Mesenteric fat pad (tissue), 1 donor: ENCODE measurements at places on chromosomes 12 and 14. TPM values are rescaled to one million over a fixed set of nuclear protein-coding genes. Genes with fewer than 3 reads are reported as not detected.

GRCh38 chr12:66375560-66375959, 73.3 kb downstream of the HELB start:
- no peak for DNase-seq

GRCh38 chr12:103241184-103241583, 254.6 kb downstream of the C12orf42 start:
- DNase-seq = no peak

- DNase-seq = no peak
Observed at GRCh38 chr14:100124551-100125088, 34.8 kb downstream of the DEGS2 start.

GRCh38 chr12:62917926-62918325, 17.0 kb downstream of the PPM1H start:
- no peak for DNase-seq

- peak; percentile 80 for DNase-seq
Observed at GRCh38 chr14:100867631-100868315, 35.7 kb downstream of the RTL1 start.

DNA sequence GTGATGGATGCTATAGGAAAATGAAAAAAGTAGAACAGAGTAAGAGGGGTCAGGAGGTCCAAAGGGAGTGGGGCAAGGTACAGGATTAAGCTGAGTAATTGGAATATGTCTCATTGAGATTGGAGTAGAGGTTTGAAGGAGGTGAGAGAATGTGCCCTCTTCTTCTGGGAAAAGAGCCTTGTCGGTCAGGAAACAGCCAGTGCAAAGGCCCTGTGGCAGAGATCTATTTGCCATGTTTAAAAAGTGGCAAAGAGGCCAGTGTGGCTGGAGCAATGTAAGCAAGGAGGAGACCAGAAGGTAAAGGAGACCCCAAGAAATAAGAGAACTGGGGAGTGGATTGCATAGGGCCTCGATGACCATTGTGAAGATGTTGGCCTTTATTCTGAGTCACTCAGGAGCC, 706.5 kb downstream of the MED13L start:
- DNase-seq = no peak

DNA sequence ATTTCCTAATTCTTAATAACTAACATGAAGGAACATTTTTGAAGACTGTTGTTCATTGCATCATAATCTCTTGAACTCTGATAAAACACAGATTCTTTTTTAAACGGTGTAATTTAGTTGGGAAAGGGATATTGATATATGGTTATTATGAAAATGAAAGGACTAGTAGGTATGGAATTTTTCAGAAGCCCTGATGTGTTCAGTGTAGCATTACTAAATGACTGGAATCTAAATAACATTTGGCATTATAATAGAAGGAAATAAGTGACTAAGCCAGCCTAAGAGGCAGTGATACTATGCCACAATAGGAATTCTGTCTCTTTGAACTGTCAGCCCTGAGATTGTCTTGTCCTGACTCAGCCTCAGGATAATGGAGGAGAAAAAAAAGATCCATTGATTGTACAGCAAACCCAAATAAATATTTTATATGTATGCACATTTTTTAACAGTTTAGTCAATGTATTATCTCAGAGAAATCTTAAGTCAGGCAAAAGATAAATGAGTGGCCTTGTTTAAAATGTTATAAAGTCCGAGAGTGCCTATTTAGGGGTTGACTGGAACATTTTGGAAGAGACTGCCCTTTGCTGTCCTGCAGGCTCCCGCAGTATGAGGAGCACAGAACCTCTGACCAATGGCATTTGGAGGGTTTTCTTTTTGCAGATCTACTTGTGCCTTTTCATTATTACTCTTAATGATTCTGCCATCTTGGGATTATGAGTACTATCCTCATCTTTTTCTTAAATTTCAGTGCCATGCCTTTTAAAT, 271.2 kb downstream of the EGLN3 start:
- no peak for DNase-seq

GRCh38 chr12:71890475-71890874, 48.2 kb upstream of the TPH2 start:
- no peak for DNase-seq

DNA sequence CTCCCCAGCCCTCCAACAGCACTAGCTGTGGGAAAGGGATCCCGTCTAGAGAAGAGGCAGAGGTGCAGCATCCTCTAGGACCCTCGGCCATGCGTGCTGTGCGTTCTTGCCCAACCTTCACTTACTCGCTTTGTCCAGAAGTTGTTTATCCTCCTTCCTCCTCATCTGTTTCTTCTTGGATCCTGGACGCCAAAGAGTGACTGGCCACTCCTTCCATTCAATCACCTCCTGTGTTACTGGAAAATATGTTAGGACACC, 140.5 kb downstream of the ZFP36L1 start:
- DNase-seq = no peak

HAL gene
- total RNA-seq = 2.5 TPM
